ENCODE measurements at places on chromosomes 12 and 14.

GRCh38 chr14:63474111-63474510 is 69.1 kb downstream of the PPP2R5E start:
- no peak for DNase-seq

- no peak for DNase-seq
Observed at GRCh38 chr14:60647081-60647836, 2.0 kb downstream of the SIX1 start.

GRCh38 chr12:57591782-57592325 is 862 bp downstream of the PIP4K2C start:
- DNase-seq, result no peak

- DNase-seq, result no peak
Observed at GRCh38 chr12:64998371-64999147, 122.5 kb downstream of the WIF1 start.

- DNase-seq, result no peak
Observed at GRCh38 chr14:64915797-64916196, 1.5 kb downstream of the CHURC1 start.

- DNase-seq, result no peak
Observed at GRCh38 chr14:65132855-65133254, 30.5 kb upstream of the MAX start.

- no peak for DNase-seq
Observed at GRCh38 chr14:92480856-92481255, 32.7 kb upstream of the RIN3 start.

- DNase-seq, result no peak
Observed at GRCh38 chr12:13740149-13740545, 241.3 kb downstream of the GRIN2B start.

GRCh38 chr12:132323171-132324010 is 6.0 kb downstream of the GALNT9 start:
- DNase-seq, result no peak

- DNase-seq, result peak; percentile 45
Observed at GRCh38 chr12:6363330-6364043, 11.9 kb downstream of the SCNN1A start.

- DNase-seq, result no peak
Observed at GRCh38 chr14:68624541-68625220, 168.2 kb downstream of the ZFP36L1 start.
